Fibroblast of the conjunctiva (primary cell): ENCODE measurements at places on chromosomes 13 and 19.
A peak's percentile ranks its signal among the peaks of the same experiment; 100 is the strongest.

GRCh38 chr13:108363666-108364065 lies 94.1 kb downstream of the TNFSF13B start:
- no peak for DNase-seq

- no peak for DNase-seq
These were observed 242.7 kb downstream of the DCLK1 start for GRCh38 chr13:35888457-35888883.

DNA sequence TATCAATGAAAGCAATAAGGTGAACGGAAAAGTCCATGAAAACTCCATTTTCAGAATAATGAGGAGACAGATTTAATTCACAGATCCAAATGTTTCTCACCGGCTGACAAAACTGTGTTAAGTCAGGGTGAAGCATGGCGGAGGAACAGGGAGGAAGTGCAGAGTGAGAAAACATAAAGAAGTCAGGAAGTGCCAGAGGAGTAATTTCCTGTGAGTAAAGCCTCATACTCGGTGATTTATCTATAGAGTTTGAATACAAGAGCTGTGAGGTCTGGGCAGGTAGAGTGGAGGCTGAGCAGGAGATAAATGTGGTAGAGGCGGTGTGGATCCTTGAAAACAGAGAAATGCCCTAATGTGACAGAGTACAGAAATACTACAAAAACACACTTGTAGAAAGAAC lies 11.4 kb downstream of the CARD8 start:
- DNase-seq = no peak

- DNase-seq = peak; percentile 57
These were observed 115.1 kb upstream of the CACNA1A start for GRCh38 chr19:13621413-13621812.

- DNase-seq = no peak
These were observed 1.3 kb upstream of the GRK1 start for GRCh38 chr13:113665597-113666328.

DNA sequence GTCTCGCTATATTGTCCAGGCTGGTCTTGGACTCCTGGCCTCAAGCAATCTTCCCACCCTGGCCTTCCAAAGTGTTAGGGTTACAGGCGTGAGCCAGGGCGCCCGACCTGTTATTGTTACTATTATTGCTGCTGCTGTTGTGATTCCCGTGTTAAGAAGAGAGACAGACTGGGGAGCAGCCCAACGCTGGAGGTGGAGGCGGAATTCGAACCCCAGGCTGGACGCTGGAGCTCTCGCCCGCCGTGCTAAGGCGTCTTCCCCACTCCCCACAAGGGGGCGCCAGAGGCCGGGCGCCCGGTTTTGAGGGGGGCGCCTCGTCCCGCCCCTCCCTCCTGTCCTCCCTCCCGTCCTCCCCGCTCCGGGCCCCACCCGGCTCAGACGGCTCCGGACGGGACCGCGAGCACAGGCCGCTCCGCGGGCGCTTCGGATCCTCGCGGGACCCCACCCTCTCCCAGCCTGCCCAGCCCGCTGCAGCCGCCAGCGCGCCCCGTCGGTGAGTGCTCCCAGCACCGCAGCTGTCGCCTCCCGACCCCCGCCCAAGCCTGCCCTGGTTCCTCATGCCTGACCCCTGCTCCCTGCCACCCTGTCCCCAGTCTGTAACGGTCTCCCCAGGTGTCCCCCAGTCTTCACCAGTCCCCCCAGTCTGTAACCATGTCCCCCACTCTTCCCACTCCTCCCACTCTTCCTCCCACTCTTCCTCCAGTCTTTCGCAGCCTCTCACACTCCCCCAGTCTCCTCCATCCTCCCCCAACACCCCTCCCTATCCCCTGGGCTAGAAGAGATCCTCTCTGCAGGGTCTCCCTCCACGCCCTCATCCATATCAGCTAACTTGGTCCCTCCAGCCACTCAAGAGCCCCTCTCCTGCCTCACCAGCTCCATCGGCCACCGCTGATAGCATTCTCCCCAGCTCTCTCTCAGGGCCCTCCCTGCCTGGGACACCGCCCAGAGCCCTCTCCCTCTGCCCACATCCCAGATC lies at the start of gene EHD2:
EHD2 (plus strand) TSS at position 377 of the 976 bp plus-strand sequence. CDS start 3,191 bp downstream, outside the sequence.
- peak; percentile 68 for DNase-seq

GRCh38 chr13:75764926-75765310 lies 128.8 kb downstream of the LMO7 start:
- DNase-seq = no peak

DNA sequence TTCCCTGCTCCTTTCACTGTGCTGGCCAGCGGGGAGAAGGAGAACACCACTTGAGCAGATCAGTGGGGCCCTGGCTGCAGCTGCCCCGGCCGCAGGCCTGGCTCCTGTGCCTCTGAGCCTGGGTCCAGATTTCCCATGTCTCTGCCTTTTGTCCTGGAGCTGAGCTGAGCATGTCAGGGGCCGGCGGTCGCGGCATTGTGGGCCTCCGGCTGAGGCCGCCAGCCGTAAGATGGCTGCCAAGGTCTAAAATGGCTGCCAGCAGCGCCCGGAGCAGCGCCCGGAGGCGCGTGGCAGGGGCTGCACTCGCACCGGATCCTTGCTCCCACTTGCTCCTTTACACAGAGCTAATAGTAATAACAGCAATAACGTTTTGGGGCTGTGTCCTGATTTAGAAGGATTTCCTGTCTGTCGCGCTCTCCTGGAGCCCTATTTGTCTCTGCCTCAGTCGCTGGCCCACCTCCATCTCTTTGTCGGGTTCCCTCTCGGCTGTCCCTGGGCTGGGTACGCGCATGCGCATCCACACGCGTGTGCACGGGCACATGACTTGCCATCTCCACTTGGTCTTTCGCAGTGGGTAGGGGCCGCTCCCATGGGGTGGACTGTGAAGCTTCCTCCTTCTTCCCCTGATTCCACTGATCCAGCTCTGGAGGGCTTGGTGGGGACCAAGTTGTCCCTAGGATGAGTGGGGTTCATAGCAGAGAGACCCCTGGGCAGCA lies 32.1 kb downstream of the LYL1 start:
- DNase-seq = no peak

- no peak for DNase-seq
These were observed 2.1 kb upstream of the CPB2 start for GRCh38 chr13:46106839-46107371.

- no peak for DNase-seq
These were observed 181.5 kb upstream of the TSHZ3 start for GRCh38 chr19:31530781-31531180.

DNA sequence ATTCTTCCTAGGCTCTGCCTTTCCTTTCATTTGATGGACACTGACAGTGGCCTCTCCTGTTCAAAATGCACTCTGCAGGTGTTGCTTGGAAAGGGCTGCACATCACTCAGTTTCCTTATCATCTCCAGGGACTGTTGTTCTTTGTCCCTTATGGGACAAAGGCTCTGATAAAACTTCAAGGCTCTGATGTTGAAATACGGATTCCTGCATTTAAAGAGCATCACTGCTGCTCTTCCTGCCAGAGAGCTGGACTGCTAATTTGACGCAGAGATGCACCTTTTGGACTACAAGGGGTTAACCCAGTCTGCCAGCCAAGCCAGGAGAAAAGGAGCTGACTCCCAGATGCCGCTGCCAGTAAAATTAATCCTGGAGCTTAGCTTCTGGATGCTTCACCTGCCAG lies 952.1 kb downstream of the DIAPH3 start:
- DNase-seq = no peak

DNA sequence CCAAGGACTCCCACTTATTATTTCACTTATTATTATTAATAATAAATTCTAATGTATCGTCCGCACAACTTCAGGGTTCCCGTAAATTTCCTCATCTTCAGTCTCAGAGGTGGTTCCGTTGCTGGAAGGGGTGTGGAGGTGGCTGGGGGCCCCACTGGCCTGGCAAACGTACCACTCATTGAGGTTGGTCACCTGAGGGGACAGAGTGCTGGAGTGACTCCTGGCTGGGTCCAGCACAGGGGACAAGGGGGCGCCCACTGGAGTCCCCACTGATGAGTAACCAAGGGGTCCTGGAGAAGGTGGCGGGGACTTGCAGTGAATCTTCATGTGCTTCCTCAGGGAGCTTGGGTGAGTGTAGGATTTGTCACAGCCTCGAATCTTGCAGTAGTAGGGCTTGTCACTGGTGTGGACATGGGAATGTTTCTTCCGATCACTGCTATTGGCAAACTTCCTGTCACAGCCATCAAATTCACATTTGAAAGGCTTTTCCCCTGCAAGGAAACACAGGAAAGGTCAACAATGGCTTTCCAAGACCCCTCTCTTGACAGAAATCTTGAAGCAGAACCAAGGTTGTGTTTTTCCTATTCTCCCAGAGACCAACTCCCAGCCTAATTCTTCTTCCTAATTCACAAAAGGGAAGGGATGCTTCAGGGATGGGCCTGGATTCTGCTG lies 6.1 kb downstream of the ZIC5 start:
- DNase-seq = no peak

DNA sequence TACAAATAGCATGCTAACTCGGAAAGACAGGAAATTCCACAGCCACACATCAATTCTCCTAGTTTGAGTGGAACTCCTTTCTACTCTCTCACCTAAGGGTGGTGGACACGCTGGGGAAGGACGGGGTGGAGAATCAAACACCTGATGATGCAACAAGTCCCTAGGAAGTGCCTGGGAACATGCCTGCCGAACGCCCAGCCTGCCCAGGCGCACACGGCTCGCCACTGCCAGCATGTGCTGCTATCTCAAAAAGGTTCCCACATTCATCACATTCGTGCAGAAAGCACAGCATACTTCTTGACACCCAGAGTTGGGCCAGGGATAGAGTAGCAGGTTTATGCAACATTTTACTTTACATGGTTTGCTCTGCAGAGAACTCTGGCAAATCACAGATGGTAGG lies 164.6 kb downstream of the ABCC4 start:
- no peak for DNase-seq

DNA sequence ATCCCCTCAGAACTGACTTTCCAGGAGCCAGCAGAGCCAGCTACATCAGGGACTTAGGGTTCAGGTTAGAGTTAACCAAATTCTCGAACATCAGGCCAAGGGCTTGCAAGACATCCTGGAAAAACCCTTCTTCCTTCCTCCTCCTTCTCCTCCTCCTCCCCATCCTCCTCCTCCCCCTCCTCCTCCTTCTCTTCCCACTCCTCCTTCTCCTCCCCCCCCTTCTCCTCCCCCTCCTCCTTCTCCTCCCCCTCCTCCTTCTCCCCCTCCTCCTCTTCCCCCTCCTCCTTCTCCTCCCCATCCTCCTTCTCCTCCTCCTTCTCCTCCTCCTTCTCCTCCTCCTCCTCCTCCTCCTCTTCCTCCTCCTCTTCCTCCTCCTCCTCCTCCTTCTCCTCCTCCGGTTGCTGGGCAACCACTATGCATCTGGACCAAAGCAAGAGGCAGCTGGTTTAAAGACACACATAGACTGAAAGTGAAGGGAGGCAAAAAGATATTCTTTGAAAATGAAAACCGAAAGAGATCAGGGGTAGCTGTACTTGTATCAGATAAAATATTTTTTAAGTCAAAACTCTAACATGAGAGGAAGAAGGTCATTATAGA lies 5.9 kb upstream of the CCL25 start:
- DNase-seq = no peak

- DNase-seq = no peak
These were observed 229.6 kb upstream of the HTR2A start for GRCh38 chr13:47126432-47126831.

- peak; percentile 68 for DNase-seq
These were observed 9.5 kb downstream of the ACTMAP start for GRCh38 chr19:40740747-40741146.

GRCh38 chr13:20264271-20265018 lies 32.3 kb upstream of the GJB6 start:
- DNase-seq = no peak

DNA sequence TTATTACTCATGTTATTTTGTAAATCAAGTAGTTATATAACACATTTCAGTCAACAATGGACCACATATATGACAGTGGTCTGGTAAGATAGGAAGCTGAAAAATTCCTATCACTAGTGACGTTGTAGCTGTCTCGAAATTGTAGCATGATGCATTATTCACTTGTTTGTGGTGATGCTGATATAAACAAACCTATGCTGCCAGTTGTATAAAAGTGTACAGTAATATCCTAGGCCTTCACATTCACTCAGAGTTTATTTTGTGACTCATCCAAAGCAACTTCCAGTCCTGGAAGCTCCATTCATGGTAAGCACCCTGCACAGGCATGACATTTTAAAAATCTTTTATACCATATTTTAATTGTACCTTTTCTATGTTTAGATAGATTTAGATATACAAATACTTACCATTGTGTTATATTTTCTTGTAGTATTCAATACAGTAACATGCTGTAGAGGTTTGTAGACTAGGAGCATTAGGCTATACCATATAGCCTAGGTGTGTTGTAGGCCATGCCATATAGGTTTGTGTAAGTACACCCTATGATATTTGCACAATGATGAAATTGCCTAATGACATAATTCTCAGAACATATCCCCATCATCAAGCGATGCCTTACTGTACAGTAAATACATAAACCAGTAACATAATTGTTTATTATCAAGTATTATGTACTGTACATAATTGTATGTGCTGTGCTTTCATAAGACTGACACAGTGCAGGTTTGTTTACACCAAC lies 49.3 kb downstream of the IFT88 start:
- DNase-seq = no peak

DNA sequence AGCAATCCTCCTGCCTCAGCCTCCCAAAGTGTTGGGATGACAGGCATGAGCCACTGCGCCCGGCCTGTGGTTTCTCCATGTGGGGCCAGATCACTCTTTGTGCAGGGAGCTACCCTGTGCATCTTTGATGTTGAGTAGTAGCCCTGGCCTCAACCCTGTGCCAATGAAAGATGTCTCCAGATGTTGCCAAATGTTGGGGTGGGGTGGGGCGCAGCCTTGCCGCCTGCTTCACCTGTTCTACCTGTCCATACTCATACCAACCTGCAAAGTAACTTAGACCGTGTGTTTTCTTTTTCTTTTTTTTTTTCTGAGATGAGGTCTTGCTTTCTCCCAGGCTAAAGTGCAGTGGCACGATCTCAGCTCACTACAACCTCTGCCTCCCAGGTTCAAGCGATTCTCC lies 20.9 kb downstream of the IER2 start:
- DNase-seq = no peak

DNA sequence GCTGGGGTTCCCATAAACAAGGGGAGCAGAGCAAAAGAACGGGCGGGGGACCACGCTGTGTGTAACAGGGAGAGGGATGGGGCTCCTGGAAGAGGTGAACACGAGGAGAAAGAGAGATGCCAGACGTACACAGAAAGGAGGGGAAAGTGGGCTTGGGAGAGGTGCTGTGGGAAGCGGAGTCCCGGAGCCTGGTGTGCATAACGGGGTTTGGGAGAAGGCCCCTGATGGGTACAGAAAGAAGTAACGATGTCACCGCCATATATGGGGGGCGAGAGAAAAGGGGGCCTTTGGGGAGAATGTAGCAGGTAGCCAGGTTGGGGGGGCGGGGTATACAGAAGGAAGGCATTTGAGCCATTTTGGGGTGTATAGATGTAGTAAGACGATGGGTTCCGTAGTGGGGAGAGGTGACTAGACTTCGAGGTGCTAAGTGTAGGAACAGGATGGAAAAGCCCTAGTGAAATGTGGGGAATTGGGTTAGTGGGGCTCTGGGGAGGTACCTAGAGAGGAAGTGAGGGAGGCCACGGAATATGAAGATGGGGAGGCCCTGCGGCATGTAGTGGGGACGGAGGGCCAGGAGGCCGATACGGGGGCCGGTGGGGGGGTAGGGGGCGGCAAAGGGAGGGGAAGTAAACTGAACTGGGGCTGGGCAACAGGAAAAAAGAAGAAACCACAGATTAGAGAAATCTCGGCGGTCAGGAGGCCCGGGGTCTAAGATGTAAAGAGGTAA lies 787 bp downstream of the ZNF580 start:
- DNase-seq = no peak
